ENCODE measurements at places on chromosomes 1 and 21.

DNA sequence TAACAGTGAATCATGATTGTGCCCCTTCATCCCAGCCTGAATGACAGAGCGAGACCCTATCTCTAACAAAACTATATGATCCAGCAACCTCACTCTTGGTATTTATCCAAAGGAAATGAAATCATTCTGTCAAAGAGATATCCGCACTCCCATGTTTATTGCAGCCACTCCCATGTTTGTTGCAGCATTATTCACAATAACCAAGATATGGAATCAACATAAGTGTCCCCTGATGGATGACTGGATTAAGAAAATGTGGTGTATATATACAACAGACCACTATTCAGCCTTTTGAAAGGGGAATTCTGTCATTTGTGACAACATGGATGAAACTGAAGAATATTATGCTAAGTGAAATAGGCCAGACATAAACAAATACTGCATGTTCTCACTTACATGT is 44.4 kb downstream of the TRMT1L start:
- no peak for DNase-seq

DNA sequence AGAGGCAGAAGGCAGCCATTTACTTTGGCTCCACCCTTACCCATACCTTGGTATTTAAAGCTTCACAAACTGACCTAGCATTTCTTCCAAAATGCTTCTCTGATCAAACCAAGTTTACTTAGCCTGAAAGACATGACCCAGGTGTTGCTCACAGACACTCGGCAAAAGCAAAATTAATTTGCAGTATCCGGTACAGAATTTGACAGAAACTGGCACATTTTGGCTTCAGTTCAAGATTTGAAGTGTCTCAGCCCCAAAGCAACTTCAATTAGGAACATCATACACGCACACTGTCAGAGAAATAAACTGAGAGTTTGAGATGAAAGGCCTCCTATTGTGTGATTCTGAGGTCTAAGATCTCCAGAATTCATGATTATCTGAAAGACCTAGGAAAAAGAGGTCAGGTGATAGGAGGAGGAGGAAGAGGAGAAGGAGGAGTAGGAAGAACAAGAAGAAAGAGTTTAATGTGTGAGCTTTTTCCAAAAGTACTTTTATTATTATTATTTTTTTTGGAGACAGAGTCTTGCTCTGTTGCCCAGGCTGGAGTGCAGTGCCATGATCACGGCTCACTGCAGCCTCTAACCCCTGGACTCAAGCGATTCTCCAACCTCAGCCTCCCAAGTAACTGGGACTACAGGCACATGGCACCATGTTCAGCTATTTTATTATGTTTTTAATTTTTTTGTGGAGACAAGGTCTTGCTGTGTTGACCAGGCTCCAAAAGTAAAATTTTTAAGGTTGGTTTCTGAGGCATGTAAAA is 143.6 kb downstream of the SLC45A1 start:
- no peak for DNase-seq

DNA sequence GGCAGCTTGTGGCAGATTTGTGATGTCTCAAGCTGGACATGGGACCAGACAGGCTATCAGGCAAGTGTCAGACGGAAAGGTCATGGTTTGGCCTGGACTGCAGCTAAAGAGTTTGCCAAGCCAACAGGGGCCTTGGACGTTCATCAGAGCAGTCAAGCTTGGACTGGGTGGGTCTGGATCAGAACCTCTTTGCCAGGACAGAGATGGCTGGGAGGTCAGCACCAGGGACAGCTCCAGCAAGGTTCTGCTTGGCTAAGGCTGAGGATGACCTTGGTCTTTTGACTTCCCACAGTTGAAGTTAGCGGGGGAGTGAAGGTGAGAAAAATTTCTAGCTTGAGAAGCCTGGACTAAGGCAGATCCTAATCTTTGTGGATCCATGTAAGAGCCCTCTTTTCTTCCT is 68.1 kb downstream of the GRIK3 start:
- no peak for DNase-seq

DNA sequence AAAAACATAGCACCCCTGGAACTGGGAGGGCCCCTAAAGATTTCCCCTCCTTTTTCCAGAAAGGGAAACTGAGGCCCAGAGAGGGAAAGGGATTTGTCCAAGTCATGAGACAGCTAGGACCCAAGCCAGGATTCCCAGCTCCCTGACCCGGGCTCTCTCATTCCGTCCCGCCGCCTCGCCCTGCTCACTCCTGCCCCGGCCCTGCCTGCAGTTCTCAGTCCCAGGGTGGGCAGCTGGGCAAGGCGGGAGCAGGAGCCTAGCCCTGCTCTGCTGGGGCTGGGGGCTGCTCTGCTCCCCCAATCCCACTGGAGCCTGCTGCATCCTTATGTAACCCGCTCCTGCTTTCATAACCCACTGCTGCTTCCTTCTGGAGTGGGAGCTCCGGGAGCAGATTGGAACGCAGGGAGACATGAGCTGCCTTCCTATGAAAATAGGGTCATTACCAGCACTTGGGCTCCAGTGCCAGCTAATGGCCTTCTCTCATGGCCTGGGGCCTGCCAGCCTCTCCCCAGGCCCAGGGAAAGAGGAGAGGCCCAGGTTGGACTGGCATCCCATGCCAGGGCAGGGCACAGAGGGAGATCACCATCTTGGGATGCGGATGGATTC is 84.5 kb downstream of the CAMK2N1 start:
- DNase-seq, result no peak

- no peak for DNase-seq
These were observed 42.8 kb upstream of the IL12RB2 start for GRCh38 chr1:67264899-67265298.

GRCh38 chr1:64663668-64664067 is 81.2 kb upstream of the RAVER2 start:
- DNase-seq, result no peak

GRCh38 chr1:11707621-11708276 is 16.2 kb downstream of the DRAXIN start:
- DNase-seq, result no peak

DNA sequence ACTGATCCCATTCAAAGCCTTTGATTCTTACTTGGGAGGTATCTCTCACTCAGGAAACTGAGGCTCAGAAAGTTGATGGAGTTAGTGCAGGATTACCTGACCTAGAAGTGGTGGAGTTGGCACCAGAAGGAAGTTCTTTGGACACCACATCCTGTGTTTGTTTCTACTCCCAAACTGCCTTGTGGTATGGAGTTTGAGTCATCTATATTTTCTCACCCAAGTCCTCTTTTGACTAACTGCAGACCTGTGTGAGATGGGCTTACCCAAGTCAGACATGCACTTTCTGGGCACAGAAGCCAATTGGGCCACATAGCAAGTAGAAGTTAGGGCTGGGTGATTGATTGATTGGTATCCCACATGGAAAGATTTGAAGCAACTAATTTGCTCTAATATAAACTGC is 36.1 kb downstream of the FGGY start:
- DNase-seq, result no peak

DNA sequence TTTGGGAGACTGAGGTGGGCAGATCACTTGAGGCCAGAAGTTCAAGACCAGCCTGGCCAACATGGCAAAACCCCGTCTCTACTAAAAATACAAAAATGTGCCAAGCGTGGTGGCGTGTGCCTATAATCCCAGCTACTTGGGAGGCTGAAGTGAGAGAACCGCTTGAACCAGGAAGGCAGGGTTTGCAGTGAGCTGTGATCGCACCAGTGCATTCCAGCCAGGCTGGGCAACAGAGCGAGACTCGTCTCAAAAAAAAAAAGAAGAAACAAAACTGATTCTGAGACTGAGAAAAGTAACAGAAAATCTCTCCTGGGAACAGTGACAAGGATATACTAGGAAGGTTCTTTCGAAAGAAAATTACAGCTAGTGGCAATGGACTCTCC is 20.9 kb downstream of the USP48 start:
- DNase-seq, result no peak

GRCh38 chr1:189804352-189804751 is 673.3 kb downstream of the BRINP3 start:
- no peak for DNase-seq

GRCh38 chr1:35737120-35737519 is 18.4 kb upstream of the C1orf216 start:
- DNase-seq, result no peak

DNA sequence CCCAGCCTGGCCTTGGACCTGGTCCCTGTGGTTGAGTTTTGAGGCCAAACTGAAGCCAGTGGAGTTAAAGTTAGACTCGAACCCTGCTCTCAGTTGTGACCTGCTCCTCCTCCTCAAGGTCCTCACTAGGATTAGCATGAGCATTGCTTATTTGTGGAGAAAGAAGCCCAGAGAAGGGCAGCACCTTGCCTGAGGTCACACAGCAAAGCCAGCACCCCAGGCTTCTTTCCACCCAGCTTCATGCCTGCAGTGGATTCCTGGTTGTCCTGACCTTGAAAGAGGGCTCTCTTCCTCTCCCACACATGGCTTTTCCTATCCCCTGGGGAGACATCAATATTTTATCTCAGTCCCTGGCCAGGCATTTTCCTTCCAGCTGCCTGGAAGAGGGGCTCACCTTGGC is 2.8 kb downstream of the LDLRAP1 start:
- DNase-seq, result no peak

- DNase-seq, result no peak
These were observed 5.9 kb downstream of the TBX15 start for GRCh38 chr1:118982266-118982665.
